ENCODE measurements at places on chromosomes 7 and 10.

GRCh38 chr10:121540732-121541395 lies 57.4 kb downstream of the FGFR2 start:
- peak; percentile 8 for DNase-seq

DNA sequence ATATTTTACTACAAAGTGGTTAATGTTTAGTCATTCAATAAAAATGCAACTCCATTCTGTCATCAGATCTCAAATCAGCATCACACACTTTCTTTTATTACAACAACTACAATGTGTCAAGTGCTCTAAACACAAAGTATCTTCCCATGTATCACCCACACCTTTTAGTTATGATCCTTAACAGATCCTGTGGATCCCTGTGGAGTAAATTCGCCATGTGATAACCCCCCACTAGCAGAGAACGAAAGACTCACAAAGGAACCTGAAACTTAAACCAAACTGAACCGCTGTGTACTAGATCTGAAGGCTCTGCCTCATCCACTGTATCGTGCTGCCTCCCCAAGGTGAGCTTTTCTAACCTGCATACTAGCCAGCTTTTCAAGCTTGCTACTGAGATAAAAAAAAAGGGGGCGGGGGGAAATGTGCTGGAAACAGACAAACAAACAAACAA lies 1.7 kb downstream of the DPY19L1 start:
- DNase-seq, result peak; percentile 38

DNA sequence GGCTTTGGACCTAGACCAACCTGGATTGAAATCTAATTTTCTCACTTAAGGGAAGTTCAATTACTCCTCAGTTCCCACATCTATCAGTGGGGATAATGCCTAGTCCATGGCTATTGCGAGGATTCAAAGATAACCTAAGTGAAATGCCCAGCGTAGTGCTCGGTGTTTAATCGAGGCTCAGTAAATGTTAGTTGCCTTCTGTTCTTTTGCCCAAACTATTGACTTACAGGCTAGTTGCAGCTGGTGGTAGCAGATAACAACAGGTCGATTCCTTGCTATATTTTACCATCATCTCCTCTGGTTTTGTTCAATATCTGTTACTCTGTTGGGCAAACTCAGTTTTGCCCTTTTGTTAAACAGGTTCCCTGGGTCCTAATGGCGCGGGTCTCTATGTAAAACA lies 22.8 kb downstream of the DNAH11 start:
- DNase-seq, result no peak

DNA sequence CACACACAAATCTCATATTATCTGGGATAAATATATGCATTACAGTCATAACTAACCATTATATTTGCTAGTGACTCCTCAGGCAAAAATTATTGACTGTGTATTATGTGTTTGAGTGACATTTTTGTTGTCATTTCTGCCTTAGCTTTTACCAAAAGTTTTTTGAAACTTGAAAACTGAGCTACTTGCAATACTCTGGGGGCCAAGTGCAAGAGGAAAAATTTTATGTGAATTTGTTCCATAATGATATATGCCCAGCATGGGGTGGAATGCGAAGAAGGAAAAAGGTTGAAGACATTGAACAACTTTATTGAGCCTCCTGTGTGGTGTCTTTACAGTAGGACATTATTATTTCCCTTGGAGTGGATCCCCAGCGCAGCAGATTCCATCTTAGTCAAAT lies 176.8 kb upstream of the FERD3L start:
- no peak for DNase-seq

DNA sequence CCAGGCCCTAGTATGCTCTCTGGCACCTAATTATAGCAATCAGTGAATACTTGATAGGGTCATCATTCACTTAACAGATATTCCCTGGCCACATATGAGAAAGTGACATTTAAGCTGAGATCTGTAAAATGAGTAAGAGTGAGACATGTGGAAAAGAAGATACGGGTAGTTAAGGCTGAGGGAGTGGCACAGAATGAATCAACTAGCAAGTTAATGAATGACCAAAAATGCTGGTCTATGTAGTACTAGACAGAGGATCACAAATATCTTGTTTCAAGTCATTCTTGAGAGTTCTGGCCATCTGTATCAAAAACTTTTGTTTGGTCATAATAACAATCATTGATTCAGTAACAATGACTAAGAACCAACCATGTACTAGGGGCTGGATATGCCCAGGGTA lies 954.9 kb downstream of the CNTNAP2 start:
- no peak for DNase-seq

GRCh38 chr7:129684777-129685176 lies 73.3 kb downstream of the NRF1 start:
- peak; percentile 4 for DNase-seq

- no peak for DNase-seq
Observed at GRCh38 chr7:40239755-40240303, 105.0 kb downstream of the SUGCT start.

DNA sequence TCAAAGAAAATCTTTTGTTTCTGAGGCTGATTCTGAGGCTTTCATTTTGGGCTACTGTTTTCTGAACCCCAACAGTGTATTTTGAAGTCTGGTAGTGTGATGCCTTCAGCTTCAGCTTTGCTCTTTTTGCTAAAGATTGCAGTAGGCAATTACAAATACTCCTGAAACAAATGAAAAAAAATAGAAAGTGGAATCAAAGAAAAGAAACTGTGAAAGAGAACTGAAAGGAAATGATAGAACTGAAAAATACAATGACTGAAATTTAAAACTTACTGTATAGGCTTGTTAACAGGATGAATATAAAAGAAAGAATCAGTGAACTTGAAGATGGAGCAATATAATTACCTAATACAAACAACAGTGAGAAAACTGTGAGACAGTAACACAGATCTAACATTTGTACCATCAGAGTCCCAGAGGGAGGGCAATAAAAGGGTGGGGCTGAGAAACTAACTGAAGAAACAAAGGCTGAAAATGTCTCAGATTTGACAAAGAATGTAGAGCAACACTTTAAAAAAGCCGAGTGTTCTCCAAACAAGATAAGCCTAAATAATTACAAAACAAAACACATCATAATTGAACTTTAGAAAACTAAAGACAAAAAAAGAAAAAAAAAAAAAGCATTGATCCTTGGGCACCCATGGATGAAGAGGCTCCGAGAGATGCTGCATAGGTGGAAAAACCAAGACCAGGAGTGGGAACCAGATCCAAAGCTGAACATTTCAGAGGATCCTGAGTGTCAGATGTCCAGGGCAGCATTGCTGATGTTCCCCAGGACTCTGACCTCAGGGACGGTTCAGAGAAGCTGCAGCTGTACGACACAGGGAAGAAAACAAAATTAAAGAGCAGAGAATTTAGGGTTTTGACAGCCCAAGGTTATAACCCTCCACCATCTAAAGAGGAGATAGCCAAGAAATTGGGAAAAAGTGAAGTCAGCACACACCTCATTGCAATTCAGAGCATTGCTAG lies 223.2 kb upstream of the IGFBP3 start:
- DNase-seq, result no peak

DNA sequence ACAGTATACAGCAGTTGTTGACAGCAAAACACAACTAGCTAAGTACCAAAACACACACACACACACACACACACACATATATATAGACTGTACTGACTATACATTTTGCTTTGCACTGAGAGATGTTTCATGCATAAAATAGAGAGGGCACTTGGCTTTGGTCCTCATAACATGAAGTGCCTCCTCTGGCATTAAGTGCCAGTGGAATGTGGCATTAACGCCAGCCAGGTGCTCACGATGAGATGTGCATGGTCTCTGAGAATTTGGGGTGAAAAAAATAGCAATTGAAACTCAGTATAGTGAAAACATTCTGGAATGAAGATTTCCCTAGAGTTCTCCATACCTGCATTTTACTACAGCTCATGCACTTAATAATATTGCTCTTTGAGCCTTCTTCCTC lies 70.0 kb upstream of the INSYN2A start:
- DNase-seq, result peak; percentile 44

DNA sequence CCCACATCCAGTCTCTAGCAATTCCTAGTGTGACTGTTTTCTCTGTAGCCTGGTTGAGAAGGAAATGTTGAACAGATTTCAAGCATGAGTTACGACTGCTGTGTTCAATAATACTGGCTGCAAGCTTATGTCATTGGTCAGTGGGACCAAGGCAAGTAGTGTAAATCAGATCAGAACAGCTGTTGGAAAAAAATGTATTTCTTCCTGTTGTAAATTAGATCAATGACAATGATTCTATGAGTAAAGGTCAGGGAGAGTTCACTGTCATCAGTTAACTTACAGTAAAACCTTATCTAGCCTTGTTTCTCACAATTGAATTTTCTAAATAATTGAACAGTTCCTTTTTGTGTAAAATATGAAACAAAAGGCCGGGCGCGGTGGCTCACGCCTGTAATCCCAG lies 6.7 kb downstream of the OTUD1 start:
- no peak for DNase-seq

- no peak for DNase-seq
Observed at GRCh38 chr10:111367531-111367930, 290.7 kb downstream of the ADRA2A start.

- DNase-seq, result no peak
Observed at GRCh38 chr10:132254841-132255240, 52.9 kb downstream of the STK32C start.

DNA sequence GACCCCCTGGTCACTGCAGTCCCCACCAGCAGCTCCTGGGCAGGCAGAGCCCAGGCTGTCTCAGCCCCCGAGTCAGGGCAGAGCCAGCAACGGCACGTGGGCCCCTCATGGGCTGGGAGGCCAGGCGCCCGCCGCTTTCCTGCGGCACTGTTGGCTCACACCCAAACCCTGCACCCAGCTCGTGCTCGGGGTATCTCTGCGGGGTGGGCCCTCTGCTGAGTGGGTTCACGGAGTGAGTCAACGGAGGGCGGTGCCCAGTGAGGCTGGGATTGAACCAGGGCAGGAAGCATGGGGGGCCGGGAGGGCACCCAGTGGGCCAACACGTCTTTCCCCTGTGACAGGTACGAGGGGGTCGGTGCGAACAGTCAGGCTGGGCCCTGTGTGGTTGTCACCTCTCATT lies 28.9 kb downstream of the ADAP1 start:
- no peak for DNase-seq

GRCh38 chr7:84200859-84201258 lies 6.3 kb upstream of the SEMA3A start:
- DNase-seq, result no peak

- no peak for DNase-seq
Observed at GRCh38 chr10:24255115-24255880, 46.4 kb downstream of the KIAA1217 start.

DNA sequence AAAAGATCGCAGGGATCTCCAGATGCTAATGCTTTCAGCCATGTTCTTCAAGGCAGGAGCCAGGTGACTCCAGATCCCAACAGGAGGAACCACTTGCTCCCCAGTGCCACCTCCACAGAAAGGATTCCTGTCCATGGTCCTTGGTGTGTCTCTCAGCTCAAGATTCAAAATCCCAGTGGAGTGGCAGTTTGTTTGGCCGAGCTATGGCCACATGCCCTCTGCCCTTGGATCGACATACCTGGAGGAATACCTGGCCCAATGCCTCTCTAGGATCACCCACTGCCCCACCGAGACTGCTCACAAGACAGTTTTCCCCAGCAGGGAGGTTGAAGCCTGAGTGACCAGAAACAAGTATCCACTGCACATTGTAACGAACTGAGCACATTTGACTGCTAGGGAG lies 3.9 kb upstream of the GPRIN2 start:
- no peak for DNase-seq

GRCh38 chr10:73931767-73932619 lies 21.1 kb downstream of the PLAU start:
- no peak for DNase-seq

GRCh38 chr10:76463111-76463510 lies 1031.7 kb downstream of the LRMDA start:
- no peak for DNase-seq
